Mesothelial cell of epicardium (in vitro differentiated cells): ENCODE measurements at places on chromosomes 16 and 17. TPM values are rescaled to one million over a fixed set of nuclear protein-coding genes. Genes with fewer than 3 reads are reported as not detected.

Gene PIPOX
- 4.1 to 5.0 TPM (median 4.4 TPM) in 3 replicates for total RNA-seq

Gene FCSK
- total RNA-seq: 26.0 to 29.4 TPM (median 27.7 TPM) in 3 replicates

Gene CEP95
- 128 to 135 TPM (median 132 TPM) in 3 replicates for total RNA-seq

- DNase-seq: no peak
Observed at GRCh38 chr17:76365256-76365903, 11.7 kb upstream of the PRPSAP1 start.

DNA sequence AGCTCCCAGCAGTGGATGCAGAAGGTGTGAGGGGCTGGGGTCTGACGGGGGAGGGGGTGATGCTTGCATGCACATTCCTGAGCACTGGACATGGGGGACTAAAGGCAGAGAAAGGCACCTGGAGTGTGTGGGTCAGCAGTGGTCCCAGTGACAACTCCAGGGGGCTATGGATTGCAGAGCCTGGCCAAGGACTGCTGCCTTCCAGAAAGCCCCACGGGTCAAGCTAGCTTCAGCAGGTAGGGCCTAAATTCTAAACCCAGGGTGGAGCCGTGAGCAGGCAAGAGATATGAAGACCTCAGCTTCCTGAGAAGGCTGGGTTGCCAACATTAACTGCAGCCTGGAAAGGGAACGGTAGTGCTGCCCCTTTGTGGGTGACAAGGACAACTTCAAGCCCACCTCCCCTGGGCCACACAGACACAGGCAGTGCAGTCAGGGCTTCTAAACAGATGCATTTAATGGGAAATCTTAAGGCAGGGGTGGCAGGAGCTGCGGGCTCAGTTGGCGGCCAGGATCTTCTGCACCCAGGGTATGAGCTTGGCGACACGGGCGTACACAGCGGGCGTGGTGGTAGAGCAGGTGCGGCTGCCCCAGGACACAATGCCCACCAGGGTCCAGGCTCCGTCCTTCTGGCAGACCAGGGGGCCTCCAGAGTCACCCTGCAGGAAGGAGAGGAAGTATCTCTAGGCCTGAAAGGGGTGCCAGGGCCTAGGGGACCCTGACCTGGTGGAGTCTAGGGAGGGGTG is 3.1 kb downstream of the CTRB2 start:
- DNase-seq: no peak

DNA sequence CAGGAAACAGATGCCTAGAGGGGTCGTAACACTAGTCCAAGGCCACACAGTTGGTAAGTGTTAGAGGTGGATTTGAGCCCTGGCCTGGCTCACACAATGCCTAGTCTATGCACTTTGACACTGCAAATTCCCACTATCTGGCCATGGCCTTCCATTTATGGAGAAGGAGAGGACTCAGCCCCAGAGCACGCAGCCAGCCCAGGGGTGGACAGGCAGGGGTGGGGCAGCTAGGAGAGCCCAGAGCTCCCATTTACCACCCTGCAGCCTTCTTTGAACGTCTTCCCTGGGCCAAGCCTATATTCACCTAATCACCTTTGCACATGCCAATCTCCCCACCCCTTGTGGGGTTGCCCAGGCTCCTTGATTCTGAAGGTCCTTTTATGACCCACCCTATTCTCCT is 81.2 kb downstream of the DYNLRB2 start:
- no peak for DNase-seq

DNA sequence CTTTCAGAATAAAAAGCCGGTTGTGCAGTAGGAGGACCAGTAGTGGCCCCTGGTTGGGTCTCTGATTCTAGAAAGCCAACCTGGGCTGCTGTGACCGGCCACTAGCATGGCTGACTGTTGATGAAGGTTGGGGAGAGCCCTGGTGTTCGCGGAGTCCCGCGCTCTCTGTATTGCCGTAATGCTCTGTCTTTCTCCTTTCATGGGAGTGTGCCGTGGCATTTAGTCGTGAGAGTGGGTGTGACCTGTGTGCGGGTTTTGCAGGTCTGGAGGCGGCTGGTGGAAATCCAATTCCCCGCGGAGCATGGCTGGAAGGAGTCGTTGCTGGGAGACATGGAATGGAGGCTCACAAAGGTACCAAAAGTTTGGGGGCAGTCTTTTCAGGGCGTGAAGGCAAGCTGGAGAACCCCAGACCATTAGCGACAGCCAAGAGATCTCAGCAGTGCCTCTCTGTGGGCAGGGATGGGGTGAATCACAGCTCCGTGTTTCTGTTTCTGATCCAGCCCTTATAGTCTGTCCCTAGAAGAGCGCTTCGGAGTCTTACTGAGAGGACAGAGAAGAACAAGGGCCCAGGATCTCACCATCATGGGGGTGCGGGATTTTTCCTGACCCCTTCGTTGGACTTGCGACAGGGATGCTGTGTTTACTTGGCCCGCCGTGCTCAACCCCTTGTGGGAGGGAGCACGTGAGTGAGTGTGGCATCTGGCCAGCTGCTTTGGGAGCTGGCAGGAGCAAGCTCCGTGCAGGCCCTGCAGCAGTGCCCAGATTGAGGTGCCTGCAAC is 56.5 kb downstream of the RNF213 start:
- DNase-seq: no peak

DNA sequence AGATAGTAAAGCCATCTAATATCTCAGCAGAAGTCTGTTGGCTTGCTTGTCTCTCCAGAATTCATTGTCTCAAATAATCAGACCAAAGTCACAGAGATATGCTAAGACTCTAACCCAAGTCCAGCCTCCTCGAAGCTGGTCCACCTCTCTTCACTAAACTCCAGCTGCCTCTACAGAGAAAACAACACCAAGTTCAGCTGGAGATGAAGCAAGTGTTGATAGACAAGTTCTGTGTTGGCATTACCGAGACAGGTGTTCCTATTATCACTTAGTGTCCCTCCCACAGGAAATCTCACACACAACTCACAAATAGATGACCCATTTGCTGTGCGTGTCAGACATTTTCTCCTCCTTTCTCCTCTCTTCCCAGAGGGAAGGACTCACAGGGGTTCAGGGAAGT is 164.4 kb upstream of the ANKFN1 start:
- no peak for DNase-seq

GRCh38 chr17:82452162-82452561 is 1.6 kb upstream of the CYBC1 start:
- DNase-seq: no peak

DNA sequence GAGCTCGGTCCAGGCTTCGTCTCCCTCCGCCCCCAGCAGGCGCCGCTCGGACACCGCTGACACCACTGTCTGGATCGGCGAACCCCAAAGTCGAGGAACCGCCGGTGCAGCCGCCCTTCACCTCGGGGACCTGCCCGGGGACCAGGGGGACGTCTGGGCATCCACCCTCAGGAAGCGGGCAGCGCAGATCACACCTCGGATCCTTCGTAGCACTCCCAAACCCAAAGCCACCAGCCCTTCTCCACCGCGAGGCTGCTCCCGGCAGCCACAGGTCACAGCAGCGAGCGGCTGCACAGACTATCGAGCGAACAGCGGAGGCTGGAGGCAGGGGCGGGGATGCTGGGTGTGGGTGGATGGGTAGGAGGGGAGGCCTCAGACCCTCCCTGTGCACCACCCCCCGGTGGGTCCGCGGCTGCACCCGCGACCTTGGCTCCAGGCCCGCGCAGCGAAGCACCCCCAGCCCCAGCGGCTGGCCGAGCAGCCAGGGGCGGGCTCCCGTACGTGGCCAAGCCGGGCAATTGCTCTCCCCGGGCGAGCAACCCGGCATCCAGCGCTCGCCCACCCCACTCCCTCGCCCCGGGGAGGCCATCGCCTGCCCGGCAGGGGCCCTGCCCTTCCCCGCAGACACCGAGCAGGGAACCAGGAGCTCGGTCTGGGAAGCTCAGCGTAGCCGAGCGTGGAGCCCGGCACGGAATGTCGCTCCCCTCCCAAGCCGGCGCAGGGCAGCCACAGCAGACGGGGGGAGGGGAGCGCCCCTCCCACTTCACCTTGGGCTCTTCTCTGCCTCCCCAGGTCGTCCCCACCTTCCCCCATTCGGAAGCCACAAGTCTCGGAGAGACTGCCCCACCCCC is 1.0 kb downstream of the SDK2 start:
- DNase-seq: peak; percentile 68
